ENCODE measurements at places on chromosomes 6 and 20.

DNA sequence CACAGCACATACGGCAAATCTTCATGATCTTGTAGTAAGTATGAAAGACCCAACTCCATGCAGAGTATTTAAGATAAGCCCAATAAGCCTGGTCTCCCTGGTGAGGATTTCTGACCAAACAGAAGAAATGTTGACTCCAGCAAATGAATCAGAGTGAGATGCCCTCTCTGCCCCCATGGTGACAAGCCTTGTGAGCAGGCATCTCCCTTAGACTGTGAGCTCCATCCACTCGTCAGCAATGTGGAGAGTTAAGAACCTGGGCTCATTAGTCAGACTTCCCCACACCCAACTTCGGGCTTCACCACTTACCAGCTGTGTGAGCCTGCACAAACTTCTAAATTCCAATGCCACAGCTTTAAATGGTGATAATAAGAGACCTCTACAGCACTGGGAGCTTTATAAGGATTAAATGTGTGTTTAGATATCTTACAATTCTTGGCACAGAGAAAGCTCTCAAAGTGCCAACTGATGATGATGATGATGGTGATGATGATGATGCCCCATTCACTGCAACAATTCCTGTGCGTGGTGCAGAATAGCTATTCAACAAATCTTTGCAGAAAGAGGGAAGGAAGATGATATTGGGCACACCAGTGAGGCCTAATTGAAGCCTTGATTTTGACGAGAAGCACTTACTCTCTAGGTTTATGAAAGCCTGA, 253.4 kb upstream of the TAB2 start:
- DNase-seq, result no peak

DNA sequence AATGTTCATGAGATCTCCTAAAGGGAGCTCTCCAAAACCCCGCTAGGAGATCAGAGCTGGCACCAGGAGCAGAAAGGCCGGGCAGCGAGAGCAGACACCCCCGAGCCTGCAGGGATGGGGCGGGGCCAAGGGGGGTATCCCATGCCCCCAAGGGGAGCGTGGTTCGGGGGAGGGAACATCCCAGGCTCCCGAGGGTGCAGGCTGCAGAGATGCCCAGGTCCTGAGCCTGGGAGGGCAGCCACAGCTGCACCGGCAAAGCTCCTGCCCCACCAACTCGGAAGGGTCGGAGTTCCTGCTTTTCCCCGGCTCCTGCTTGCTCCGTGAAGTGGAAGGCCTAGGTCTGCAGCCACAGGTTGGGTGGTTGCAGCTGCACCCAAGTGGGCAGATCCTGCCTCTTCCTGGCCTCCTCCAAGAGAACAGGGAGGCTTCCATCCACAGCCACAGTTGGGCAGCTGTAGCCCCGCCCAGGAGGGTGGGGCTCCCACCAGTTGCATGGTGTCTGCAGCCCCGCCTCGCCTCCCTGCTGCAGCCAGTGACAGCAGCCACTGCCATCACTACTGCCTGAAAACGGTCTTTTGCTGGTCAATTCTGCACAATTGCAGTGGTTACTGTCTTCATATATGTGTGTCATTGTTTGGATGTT, 13.4 kb upstream of the GMNN start:
- no peak for DNase-seq

- DNase-seq, result no peak
Observed at GRCh38 chr6:13045676-13046075, 282.7 kb downstream of the TBC1D7 start.

DNA sequence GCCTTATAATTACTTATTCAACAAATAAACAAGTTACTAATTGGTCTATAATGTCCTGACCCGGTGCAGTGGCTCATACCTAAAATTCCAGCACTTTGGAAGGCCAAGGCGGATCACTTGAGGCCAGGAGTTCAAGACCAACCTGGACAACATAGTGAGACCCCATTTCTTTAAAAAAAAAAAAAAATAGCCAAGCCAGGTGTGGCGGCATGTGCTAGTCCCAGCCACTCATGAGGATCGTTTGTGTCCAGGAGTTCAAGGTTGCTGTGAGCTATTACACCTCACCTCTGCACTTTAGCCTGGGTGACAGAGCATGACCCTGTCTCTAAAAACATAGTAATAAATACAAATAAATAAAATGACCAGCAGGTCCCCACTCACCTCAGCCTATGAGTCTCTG, 9.8 kb upstream of the UBE2V1 start:
- DNase-seq, result no peak

- peak; percentile 35 for DNase-seq
Observed at GRCh38 chr6:14706378-14706929, 539.4 kb upstream of the JARID2 start.

Data from CD4-positive, alpha-beta T cell (primary cell).